ENCODE measurements at places on chromosomes 4 and X.

DNA sequence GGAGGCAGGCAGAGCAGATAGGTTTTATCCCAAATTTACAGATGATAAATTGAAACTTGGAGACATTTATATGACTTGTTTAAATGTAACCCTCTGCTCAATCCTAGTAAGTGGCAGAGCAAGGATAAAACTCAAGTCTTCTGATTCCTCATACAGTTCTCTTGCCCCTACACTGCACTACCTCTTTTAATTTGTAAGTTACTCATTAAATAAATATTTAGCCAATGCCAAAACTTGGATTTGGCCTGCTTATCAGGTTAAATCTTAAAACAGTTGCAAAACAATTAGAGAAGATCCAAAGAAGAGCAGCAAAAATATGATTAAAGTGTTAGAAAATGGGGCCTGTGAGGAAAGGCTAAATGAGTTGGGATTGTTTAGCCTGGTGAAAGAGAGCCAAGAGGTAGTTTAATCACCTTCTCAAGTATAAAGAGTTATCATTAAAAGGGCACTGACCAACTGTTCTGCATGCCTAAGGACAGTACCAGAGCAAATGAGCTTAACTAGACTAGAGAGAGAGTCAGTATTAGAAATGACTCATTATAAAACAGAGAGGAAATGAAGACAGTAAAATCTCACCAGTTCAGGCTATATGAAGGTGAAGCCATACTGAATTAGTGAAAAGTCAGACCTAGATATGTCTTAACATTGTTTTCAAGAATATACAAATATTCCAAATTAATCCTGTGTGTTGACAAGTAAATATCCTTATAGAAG lies 146.3 kb downstream of the GRIA3 start:
- no peak for DNase-seq

DNA sequence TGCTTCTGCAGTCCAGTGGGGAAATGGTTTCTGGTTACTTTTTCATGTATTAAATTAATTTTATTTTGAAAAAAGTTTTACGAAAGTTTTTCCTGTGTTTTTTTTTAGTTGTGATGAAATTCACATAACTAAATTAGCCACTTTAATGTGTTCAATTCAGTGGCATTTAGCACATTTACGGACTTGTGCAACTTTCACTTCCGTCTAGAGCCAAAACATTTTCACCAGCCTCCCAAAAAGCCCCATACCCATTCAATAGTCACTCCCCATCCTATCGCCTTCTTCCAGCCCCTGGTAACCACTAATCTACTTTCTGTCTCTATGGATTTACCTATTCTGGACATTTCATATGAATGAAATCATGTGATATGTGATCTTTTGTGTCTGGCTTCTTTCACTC lies 22.8 kb upstream of the TBL1X start:
- no peak for DNase-seq

- no peak for DNase-seq
Observed at GRCh38 chr4:48813964-48814363, 16.9 kb upstream of the OCIAD1 start.

- DNase-seq = no peak
Observed at GRCh38 chr4:159307929-159308328, 205.1 kb downstream of the RAPGEF2 start.

DNA sequence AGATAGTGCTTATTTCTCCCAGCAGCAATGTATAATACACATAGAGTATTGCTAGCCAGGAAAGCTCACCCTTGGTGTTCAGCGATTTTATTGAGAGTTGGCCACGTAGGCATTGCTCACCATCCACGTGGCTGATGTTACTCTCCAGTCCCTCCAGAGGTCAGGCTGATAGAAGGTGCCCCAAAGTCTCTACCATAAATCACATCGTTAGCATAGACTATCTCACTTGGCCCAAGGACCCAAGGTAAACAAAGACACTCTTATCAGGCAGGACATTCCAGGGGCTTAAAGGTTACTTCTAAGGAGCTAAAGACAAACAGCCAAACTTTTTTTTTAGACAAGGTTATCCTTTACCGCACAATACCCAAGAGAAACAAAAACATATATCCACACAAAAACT lies 30.3 kb upstream of the RGN start:
- DNase-seq = no peak

GRCh38 chrX:12946838-12947544 lies 27.9 kb upstream of the TMSB4X start:
- peak; percentile 86 for DNase-seq

- peak; percentile 75 for DNase-seq
Observed at GRCh38 chr4:24067367-24068193, 177.7 kb upstream of the PPARGC1A start.

- DNase-seq = no peak
Observed at GRCh38 chr4:170398218-170398617, 308.5 kb upstream of the AADAT start.

- DNase-seq = no peak
Observed at GRCh38 chr4:79847411-79847810, 225.6 kb downstream of the ANTXR2 start.

DNA sequence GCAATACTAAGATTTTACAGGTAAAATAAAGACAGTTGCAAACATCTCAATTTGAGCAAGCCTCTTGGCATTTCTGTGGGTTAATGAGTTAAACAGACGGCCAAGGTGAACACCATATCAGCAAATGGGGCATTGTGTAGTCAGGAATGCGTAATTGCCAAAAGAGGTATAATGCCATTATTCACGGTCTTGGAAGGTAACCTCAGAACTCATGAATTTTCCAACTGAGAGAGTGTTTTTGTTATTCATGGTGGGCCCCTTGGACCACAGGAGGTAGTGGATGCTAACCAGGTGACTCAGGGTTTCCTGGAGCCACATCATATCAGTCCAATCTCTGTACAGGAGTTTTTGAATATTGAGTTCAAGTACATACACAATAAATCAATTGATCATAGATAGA lies 368.0 kb upstream of the TECRL start:
- DNase-seq = no peak

DNA sequence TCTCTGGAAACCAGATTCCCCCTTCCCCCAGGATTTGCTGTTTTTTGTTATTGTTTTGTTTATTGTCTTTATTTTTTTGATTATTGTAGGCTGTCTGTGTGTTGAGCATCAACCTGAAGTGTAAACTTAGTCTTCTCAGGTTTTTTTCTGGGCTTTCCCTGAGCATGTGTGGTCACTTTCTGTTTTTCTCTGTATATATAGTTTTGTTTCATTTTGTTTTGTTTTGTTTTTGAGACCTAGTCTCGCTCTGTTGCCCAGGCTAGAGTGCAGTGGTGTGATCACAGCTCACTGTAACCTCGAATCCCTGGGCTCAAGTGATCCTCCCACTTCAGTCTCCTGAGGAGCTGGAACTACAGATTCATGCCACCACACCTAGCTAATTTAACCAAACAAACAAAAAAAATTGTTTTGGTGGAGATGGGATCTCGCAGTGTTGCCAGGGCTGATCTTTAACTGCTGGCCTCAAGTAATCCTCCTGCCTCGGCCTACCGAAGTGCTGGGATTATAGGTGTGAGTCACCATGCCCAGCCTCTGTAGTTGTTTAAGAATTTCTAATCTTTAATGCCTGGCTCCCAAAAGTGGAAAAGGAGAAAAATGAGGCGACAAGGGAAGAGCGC lies 9.1 kb downstream of the IL13RA1 start:
- DNase-seq = no peak

- DNase-seq = no peak
Observed at GRCh38 chrX:14817571-14817970, 55.3 kb downstream of the FANCB start.

Measured in fibroblast of skin of right quadriceps (primary cell).